ENCODE measurements at places on chromosomes 7 and 10. TPM values are rescaled to one million over a fixed set of nuclear protein-coding genes. Genes with fewer than 3 reads are reported as not detected.

ITIH5 gene
- total RNA-seq: 31.3 TPM

TMEM26 gene
- 0.54 TPM for total RNA-seq

COL17A1 gene
- 0.49 TPM for total RNA-seq

SFTPA2 gene
- 0.29 TPM for total RNA-seq

- no peak for DNase-seq
- no peak overlapping the region for H3K4me3 ChIP-seq
- H3K27me3 ChIP-seq: no peaks in the 10 kb centered on the region
- no peaks in the 10 kb centered on the region for H3K4me1 ChIP-seq
These were observed 635.3 kb downstream of the INHBA start for GRCh38 chr7:41067576-41067975.

DNA sequence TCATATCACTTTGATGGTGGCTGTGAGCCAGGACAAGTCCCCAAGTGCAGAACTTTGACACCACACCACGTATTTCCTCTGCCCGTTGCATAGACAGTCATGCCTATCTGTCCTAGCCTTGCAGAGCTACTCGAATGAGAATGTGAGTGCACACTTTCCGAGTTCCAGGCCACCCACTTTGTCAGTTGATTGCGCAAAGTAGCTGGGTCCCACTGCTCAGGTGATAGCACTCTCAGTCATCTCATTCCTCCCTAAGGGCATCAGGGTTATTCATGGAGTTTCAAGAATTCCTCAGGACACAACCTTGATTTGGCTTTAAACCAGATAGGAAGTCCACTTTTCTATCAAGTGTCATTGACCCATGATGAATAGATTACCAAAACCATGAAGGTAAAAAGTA, 19.3 kb downstream of the LSM5 start:
- DNase-seq: no peak
- no peaks in the 10 kb centered on the region for H3K27me3 ChIP-seq
- no peak overlapping the region for H3K4me3 ChIP-seq

DNA sequence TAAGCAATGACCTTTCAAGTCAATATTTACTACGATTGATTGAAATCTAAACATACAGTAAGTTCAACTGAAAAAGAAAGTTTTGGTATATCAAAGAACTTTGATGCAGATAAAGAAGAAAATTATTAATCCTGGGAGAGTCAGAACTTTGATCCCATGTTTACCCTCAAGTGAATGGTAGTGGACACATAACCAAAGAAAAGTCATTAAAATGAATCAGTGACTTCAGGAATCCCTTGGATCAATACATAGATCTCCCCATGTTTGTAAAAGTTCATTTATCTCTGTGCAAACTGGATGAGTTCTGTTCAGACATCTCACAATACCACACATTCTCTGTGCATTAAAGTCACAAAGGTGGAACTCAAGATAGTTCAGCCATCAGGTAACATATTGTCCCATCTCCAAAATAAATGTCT, 75.5 kb upstream of the RELN start:
- no peak for DNase-seq
- H3K27ac ChIP-seq: no peak overlapping the region
- no peaks in the 10 kb centered on the region for H3K27me3 ChIP-seq
- H3K4me1 ChIP-seq: no peaks in the 10 kb centered on the region
- H3K4me3 ChIP-seq: no peak overlapping the region
- no peaks in the 10 kb centered on the region for H3K36me3 ChIP-seq

DNA sequence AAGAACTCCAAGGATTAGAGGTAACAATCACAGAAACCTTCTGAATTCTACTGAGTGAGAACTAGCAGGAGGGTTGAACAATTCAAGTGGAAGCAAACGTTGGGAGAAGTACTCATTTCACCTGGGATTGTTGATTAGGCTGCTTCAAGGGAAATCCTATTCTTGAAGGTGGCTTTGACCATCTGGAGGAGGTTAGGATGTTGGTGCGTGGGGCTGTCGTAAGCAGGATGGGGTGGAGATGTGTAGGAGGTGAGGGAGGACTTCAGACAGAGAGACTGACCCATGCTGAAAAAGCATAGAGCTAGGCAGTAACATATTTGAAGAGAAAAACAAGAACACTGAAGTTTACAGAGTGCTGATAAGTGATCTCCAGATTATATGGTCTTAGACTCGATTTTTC, 147.9 kb downstream of the FRMD4A start:
- H3K4me3 ChIP-seq: no peak overlapping the region
- DNase-seq: no peak

DNA sequence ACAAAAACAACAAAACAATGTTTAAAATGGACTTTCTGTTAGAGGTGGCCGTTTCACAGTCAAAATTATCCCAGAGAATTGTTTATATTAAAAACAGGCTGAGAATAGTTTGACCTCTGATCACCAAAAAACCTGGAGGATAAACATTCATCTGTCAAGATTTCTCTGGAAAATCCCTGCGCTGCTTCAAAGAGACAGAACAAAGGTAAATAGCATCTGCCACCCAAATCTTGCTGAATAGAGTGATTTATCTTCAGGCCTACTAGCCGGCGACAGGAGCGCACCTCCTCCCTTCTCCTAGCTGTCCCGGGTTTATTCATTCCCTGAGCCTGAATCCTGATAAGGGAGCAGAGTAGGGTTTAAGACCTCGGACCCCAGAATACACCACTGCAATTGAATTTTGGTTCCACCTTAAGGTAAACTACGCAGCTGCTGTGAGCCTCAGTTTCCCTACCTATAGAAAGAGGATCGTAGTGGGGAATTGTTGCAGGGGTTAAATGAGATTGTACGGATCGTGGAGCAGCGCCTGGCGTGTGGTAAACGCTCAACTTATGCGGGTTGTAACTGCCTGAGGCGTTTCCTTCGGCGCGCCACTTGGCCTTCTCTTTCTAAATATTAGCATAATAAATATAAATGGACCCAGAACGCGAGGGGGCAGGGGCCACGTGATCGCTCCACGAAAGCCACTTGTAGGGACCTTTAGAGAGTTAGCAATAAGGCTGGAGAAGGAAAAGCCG, 498 bp upstream of the ST7 start:
- H3K36me3 ChIP-seq: no peaks in the 10 kb centered on the region
- H3K4me3 ChIP-seq: no peak overlapping the region
- H3K27me3 ChIP-seq: no peaks in the 10 kb centered on the region

DNA sequence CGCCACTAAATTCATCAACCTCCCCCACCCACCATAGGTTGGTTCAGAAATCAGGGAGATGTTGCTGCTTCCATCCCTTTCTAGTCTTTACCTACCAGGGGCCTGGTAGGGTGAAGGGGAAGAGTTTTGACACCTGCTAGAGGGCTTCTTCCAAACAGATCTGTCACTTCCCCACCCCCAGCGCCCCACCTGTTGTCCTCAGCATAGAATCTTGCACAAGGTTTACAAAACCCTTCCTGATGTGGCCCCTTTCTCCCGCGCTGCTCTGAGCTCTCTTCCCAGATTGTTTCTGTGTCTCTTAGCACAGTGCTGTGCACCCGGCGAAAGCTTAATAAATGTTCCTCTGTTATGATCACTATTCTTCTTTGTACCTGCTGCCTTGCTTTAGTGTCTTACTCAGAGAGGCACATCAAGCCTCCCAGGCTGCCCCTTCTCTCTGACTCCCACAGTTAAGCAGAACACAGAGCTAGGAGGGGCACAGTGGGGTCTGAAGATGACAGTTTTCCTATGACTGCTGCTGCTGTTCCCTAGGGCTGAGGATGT, 11.2 kb upstream of the C10orf95 start:
- H3K27me3 ChIP-seq: no peaks in the 10 kb centered on the region
- peaks cover 15% of the 10 kb centered on the region for H3K4me1 ChIP-seq
- H3K27ac ChIP-seq: peak overlapping the region; percentile 48
- no peaks in the 10 kb centered on the region for H3K36me3 ChIP-seq
- H3K4me3 ChIP-seq: no peak overlapping the region

DNA sequence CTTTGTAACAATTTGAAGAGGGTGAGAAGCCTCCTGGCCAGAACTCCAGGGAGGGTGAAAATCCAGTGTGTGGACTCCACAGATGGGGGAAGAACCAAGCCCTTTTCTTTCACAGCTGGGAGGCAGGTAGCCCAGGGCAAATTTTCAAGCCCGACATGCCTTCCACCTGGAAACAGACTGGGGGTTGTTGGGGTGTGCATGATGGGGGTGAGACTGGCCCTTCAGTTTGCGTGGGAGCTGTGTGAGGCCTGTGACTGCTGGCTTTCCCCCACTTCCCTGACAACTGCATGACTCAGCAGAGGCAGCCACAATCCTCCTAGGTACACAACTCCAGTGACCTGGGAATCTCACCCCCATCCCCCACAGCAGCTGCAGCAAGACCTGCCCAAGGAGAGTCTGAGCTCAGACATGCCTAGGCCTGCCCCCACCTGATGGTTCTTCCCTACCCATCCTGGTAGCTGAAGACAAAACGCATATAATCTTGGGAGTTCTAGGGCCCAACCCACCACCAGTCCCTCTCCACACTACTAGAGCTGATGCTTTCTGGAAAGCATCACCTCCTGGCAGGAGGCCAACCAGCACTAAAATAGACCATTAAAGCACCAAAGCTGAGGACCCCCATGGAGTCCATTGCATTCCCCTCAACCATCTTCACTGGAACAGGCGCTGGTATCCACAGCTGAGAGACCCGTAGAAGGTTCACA, 445.4 kb downstream of the TFEC start:
- H3K4me1 ChIP-seq: no peaks in the 10 kb centered on the region
- no peak for DNase-seq
- no peak overlapping the region for H3K4me3 ChIP-seq
- no peak overlapping the region for H3K27ac ChIP-seq

GRCh38 chr7:151086802-151087244, 548 bp downstream of the AGAP3 start:
- H3K27ac ChIP-seq: no peak overlapping the region
- peak overlapping the region; percentile 80 for H3K4me3 ChIP-seq
- peak; percentile 45 for DNase-seq

DNA sequence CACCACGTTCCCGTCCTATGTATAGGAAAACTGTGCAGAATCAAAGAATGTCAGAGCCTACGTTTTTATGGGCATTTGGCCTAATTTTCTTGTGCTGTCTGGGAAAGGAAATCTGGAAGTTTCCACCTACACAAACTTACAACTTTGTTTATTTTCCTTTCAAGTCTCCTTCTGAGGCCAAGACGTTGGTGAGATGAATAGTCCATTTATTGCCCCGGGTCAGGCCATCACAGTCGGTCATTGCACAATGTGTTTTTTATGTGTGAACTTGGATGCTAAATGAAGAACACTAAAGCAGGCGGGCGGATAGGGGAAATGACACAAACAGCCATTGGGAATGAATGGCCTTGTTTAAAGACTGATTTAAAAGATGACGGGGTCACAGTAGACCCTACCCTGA, 38.6 kb downstream of the TRIL start:
- no peaks in the 10 kb centered on the region for H3K36me3 ChIP-seq
- H3K4me1 ChIP-seq: peaks cover 10% of the 10 kb centered on the region
- H3K27ac ChIP-seq: no peak overlapping the region
- H3K27me3 ChIP-seq: no peaks in the 10 kb centered on the region
- H3K4me3 ChIP-seq: no peak overlapping the region
- no peak for DNase-seq

- peaks cover 5% of the 10 kb centered on the region for H3K4me1 ChIP-seq
- H3K27me3 ChIP-seq: no peaks in the 10 kb centered on the region
- DNase-seq: no peak
- no peak overlapping the region for H3K4me3 ChIP-seq
- H3K36me3 ChIP-seq: no peaks in the 10 kb centered on the region
These were observed 966.8 kb downstream of the LRMDA start for GRCh38 chr10:76398043-76398710.

Data from thyroid gland (tissue), 4 donors.